Testis (tissue), 5 donors: ENCODE measurements at places on chromosomes 5 and 9.

DNA sequence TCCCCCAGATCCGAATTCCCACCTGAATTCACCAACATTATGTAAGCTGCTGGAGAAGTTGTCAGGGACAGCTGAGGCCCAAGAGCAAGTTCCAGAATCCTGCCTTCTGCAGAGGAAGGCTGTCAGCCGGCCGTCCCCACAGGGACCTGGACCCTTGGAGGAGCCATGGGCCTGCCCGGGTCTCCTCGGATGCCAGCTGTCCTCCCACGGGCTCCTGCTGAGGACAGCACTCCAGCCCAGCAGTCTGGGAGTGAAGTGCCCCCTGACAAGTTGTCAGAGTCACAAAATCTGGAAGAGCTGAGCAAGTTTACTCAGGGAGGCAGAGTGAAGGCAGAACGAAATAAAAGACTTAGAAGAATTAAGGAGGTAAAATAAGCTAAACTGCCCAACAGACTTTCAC is 192.5 kb upstream of the DAPK1 start:
- no peak for DNase-seq

DNA sequence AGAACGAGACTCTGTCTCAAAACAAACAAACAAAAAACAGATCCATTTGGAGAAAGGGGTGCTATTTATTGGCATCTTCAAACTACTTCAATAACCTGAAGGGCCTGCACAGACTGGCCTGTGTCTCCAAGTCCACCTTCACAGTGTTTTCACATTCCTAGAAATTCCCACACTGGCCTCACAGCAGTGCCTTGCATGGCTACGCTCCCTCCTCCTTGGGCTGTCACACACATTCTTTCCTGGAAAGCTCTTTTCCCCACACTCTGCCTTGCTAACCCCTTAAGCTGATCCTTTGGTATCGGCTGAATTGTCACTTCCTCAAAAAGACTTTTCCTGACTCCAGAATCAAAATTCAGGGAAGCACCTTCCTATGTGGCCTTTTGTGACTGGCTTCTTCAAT is 19.8 kb downstream of the FAM151B start:
- DNase-seq = no peak

DNA sequence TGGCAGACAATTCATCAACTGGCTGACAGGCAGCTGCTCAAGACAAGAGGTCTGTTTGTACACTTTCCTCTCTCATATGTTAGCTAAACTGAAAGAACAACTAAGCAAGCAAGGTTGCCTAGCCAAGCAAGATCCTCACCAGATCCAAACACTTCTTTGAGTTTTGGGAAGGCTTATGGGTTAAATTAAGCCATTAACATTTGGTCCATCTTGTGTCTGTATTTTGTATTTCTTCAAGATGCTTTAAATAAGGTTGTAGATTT is 170.4 kb upstream of the RAI14 start:
- DNase-seq = no peak

- no peak for DNase-seq
Observed at GRCh38 chr5:76529464-76530344, 93.5 kb downstream of the F2RL2 start.

DNA sequence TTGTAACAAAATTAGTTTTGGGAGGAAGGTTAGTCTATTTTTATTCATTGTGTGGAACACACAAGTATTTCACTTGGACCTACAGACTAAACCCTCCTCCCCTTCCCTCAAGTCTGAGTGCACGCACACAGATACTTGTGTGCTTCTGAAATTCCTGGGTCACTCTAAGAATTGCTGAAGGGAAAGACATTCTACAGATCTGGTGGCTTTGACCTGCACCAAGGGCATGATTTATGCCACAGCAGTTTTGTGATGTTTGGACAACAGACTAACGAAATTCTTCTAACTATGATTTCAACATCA is 150.5 kb downstream of the ARL15 start:
- no peak for DNase-seq

DNA sequence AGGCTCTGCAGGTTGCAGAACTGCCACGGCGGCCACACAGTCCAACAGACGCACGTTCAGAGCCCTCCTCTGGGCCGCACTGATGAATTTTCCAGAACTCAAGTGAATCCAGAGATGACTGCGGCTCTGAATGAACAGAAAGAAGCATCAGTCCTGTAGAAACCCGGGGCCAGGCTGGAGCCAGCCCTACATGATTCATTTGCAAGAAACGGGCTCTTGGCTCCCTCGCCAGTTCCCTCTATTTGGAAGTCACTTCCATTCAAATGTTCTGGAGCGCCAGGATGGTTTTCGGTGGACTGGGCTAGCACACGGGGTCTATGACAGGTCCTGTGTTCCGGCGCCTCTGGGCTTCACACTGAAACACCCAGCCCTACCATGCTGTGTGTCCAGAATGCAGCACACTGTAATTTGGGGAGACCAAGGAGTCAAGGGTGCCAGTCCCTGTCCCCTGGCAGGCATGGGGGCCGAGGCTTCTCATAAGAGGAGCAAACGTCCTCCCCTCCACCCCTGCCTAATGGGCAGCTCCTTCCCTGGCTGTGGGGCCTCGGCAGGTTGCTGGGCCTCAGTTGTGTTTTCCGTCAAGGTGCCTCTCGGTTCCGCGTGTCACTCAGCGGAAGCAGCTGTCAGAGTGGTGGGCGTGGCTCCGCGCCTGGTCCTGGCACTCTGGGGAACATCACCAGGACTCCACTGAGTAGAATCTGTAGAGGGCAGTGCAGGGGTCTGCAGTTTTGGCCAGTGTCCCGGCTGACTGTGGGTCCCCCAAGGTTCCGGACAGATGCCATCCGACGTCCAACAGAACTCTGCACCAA is 18.1 kb upstream of the COL5A1 start:
- DNase-seq = no peak

DNA sequence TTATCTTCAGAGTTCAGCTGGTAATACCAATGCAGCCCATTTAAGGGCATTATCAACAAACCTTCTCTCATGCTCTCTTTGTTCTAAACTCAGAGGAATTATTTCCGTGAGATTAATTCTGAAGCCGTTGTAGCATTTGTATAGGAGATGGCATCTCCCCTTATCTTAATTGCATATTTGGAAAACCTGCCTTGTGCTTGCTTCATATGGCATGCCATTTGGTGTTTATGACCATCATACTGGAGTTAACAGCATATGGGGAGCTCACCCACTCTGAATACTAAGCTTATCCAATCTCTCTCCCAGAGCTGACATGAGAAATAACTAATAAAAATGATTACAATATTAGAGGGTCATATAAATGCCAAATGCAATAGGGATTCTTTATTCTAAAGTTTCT is 243.2 kb downstream of the BRINP1 start:
- DNase-seq = no peak

GRCh38 chr9:24051587-24051986 is 225.5 kb upstream of the ELAVL2 start:
- DNase-seq = no peak

DNA sequence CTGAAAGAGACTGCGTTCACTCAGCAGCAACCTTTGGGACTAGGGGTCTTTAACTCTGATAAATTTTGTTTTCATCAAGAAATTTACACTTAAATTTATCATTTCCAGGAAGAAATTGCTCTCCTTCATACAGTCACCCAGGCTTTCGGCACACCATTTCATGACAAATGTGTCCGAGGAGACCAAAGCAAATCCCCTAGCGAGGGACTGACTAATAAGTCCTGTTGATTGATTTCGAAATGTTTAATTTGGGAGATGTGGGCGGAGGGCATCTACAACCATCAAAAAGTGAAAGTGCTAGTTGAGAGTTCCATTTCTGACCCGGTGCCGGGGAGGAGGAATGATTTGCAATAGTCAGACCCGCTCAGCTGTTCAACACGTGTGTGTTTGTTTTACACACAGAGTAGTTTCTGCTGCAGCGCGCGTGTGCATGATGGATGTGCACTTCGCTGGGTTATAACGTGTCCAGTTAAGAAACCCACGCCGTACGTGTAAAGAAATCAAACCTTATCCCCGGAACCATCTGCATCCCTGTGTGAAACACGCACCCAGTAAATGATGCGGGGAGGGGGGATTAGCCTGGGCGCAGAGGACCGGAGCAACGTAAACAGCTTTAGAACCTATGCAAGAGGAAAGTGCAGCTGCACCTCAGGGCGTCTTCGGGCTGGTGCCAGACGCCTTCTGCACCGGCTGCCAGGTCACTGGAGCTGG is 845 bp upstream of the NR4A3 start:
- peak; percentile 89 for DNase-seq

GRCh38 chr5:53503562-53504218 is 23.3 kb downstream of the FST start:
- no peak for DNase-seq

GRCh38 chr9:94782355-94783101 is 56.0 kb downstream of the AOPEP start:
- DNase-seq = no peak

- DNase-seq = no peak
Observed at GRCh38 chr5:125120012-125120411, 373.6 kb upstream of the ZNF608 start.

- no peak for DNase-seq
Observed at GRCh38 chr5:79517601-79518000, 3.7 kb upstream of the HOMER1 start.

DNA sequence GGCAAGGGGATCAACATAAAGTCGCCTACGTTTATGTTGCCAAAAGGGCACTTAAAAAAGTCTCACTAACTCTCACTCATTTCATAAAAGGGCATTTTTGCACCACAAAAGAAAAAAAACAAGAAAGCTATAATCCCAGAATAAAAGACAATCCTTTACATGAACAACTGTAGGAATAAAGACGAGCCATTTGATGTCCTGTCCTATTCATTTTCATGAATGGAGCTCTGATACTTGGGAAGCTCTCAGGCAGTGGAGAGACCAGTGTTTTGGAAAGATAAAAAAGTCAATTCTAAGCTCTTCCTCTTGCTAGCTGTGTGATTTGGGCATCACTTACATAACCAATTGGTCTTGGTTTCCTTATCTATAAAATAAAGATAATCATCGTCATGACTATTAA is 95.5 kb upstream of the EQTN start:
- no peak for DNase-seq

- no peak for DNase-seq
Observed at GRCh38 chr9:107214381-107214780, 68.7 kb upstream of the RAD23B start.

GRCh38 chr5:2633992-2634391 is 117.5 kb downstream of the IRX2 start:
- no peak for DNase-seq

GRCh38 chr5:173969167-173970049 is 19.6 kb upstream of the C5orf47 start:
- no peak for DNase-seq

- no peak for DNase-seq
Observed at GRCh38 chr5:57770039-57770438, 287.4 kb upstream of the ACTBL2 start.

DNA sequence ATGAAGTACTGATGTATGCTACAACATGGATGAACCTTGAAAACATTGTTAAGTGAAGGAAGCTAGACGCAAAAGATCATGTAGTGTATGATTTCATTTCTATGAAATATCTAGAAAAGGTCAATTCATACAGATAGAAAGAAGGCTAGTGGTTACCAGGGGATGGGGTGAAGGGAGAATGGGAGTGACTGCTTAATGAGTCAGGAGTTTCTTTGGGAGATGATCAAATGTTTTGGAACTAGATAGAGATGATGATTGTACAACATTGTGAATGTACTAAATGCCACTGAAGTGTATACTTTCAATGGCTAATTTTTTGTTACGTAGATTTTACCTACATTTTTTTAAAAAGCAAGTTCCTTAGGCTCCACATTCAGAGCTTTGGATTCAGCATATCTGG is 14.9 kb upstream of the DELE1 start:
- DNase-seq = no peak

- DNase-seq = no peak
Observed at GRCh38 chr9:79256691-79257213, 315.0 kb upstream of the TLE4 start.
